HT-29 (cell line): ENCODE measurements at places on chromosomes 5 and 9.
A peak's percentile ranks its signal among the peaks of the same experiment; 100 is the strongest.

DNA sequence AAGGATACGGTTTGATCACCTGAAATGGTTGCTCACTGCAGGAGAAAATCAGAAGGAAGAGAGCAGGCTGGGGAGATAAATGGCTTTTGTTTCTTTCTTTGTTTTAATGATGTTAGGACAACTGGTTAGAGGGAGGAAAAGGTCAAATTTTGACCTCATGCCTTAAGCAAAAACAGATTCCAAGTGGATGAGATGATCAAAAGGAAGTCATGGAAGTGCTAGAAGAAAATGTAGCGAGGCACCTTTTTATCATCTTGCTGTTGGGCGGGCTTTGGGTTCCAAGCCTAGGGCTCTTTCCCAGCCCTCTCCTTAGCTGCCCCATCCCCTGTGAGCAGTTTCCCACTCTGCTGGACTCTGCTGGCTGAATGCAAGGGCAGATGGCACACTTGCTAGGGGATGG is 127.9 kb downstream of the ADAMTS2 start:
- DNase-seq: no peak

- no peak for DNase-seq
Observed at GRCh38 chr9:81621785-81622259, 67.5 kb downstream of the TLE1 start.

GRCh38 chr5:4130819-4131218 is 535.2 kb downstream of the IRX1 start:
- no peak for DNase-seq

DNA sequence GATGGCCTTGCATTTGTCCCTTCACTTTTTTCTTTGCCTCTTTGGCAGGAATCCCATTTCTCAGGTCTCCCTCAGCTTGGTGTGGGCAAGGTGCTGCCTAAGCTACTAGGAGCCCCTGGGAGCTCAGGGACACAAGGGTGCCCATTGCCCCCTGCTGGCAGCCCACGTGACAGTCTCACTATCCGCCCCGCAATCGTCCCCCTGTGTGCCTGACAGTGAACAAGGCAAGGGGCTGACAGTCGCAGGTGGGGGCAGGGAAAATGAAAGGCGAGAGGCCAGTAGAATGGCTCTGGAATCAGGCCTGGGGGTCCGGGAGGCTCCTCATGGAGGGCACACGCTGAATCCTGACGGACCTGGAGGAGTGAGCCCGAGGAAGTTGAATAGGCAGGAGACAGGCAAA is 2.0 kb upstream of the PCDH12 start:
- DNase-seq: no peak

GRCh38 chr5:44536650-44537260 is 147.5 kb upstream of the FGF10 start:
- DNase-seq: peak; percentile 81

GRCh38 chr9:104743376-104743985 is 4.0 kb upstream of the NIPSNAP3A start:
- DNase-seq: peak; percentile 75

GRCh38 chr5:95283761-95284571 is 928 bp downstream of the MCTP1 start:
- DNase-seq: no peak

- DNase-seq: peak; percentile 70
Observed at GRCh38 chr5:112239996-112240395, 179.1 kb downstream of the EPB41L4A start.

DNA sequence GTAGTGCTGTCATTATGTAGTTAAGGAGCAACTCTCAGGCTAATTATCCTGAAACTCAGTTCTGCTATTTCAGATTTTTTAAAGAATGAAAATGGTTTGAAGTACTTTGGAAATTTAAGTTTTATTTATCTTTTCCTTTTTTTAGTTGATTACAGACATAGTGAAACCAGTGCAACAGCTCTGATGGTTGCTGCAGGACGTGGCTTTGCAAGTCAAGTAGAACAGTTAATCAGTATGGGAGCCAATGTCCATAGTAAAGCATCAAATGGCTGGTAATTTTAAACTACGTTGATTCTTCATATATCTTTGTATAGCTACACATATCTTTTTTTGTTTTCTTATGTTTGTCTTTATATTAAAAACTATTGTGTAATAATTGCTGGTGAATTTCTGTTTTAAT is 34.9 kb downstream of the YTHDC2 start:
- no peak for DNase-seq

- DNase-seq: no peak
Observed at GRCh38 chr9:107866711-107867311, 377.2 kb upstream of the KLF4 start.

DNA sequence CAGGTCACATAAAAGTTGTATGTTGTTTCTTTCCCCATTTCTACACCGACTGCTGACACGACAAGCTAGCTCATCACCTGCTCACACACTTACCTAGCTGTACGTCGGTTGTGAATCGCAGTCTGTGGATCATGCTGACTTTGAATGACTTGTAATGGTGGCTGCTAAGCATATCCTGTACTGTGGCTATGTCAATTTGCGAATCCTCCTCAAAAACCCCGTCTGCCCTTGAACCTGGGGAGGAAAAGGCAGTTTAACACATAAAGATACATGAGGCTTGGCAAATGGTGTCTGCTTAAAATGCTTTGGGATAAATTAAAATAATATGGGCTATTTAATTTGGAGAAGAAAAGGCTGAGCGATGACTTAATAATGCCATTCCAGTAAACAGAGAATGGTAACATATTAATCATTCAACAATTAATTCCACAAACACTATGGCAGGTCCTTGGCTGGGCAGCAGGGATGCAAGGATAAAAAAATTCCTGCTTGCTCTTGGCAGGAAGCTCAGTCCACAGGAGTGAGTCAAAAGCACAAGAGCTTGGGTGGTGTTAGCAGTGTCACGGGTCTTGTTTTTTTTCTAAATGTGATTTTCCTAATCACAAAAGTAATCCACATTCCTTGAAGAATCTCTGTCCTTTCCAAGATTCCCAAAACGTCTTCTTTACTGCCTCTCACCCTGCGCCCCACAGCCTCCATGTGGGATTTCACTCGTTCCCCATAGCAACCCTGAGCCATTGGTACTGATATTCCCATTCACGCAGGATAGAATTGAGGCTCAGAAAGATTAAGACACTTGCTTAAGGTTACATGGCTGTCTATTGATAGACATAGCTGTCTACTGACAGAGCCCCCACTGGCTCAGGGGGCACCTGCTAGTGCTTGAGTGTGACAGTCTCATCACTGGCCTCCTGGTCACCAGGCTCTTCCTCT is 222.4 kb downstream of the MAPKAP1 start:
- no peak for DNase-seq

DNA sequence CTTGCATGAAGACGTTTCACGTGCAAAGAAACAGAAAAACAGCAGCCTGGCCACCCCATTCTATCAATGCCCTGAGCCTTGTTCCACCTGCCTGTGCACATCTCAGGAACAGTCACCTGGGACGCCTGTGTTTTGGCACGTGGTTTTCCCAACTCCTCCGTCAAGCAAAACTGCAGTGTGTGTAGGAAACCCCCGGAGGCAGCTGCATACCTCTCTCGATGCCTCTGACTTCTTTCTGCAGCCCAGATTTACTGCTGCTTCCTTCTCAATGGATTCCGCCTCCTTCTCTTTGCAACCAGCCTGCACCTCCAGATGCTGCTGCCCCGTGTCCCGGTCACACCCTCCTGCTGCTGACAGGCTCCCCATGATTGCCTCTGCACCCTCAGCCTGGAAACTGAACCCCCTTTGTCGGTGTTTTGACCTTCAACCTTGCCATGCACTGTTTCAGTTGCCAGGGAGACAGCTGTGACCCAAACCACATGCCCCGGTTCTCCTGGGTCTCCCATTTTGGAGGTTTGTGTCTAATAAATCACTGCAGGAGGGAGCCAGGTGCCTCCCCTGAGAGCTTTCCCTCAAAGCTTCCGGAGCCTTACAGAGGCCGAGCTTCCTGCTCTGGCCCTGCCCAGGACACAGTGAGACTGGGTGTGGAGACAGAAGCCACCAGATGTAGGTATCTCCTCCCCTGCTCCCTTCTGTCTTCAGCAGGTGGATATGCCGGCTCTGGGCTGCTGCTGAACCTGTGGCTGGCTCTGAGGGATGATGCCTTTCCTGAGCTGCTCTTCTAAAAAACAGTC is 395.5 kb upstream of the IRX1 start:
- DNase-seq: no peak

DNA sequence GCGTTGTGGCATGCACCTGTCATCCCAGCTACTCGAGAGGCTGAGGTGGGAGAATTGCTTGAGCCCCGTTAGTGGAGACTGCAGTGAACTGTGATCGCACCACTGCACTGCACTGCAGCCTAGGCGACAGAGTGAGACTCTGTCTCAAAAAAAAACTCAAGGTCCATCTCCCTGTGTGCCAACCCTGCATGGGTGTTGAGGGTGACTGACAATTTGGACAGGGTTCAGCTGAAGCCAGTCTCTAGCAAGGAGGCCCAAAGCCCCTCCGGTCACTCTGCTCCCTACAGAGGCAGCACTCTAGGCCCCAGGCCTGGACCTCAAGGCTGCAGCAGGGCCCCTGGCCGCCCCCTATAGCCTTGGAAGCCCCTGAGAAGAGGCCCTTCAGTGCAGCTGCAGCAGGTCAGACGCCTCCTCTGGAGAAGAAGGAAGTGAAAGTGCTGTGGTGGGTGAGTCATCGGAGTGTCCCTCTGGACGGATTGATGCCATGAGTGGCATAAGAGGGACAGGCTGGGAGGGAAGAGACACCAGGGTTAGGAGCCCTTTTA is 39.2 kb upstream of the NEK6 start:
- peak; percentile 69 for DNase-seq

GRCh38 chr5:125202871-125203438 is 456.5 kb upstream of the ZNF608 start:
- no peak for DNase-seq

DNA sequence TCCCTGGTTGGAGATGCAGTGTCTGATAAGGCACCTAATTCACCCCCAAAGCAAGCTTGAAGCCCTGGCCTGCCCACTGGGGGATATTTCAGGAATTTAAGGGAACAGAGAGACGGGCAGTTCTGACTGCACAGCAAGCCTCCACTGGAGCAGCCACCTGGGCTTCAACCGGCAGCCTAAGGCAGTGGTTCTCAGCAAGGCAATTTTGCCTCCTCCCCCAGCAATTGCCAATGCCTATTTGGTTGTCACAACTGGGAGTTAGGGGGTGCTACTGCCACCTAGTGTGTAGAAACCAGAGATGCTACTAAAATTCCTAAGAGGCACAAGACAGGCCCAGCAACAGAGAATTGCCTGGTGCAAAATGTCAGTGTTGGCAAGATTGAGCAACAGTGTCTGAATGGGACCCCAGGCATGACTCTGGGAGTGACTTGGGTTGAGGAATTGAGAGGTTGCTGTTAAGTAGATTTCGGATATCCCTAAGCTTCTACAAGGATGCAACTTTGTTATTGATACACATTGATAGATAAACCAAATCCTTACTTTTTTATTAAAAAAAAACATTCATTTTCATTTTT is 58.7 kb upstream of the CTSL start:
- peak; percentile 56 for DNase-seq

- DNase-seq: no peak
Observed at GRCh38 chr5:166602271-166602670, 1689.2 kb upstream of the WWC1 start.

GRCh38 chr5:109987970-109988369 is 298.2 kb downstream of the MAN2A1 start:
- peak; percentile 5 for DNase-seq

GRCh38 chr5:169964246-169964645 is 16.0 kb downstream of the INSYN2B start:
- DNase-seq: no peak

DNA sequence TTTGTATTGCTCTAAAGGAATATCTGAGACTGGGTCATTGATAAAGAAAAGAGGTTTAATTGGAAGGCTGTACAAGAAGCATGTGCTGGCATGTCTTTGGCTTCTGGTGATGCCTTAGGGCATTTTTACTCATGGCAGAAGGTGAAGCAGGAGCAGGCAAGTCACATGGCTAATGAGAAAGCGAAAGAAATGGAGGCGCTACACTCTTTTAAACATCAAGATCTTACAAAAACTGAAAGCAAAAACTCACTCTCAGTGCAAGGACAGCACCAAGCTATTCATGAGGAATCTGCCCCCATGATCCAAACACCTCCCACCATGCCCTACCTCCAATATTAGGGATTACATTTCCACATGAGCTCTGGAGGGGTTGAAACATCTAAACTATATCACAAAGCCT is 1458.8 kb upstream of the ACO1 start:
- no peak for DNase-seq

DNA sequence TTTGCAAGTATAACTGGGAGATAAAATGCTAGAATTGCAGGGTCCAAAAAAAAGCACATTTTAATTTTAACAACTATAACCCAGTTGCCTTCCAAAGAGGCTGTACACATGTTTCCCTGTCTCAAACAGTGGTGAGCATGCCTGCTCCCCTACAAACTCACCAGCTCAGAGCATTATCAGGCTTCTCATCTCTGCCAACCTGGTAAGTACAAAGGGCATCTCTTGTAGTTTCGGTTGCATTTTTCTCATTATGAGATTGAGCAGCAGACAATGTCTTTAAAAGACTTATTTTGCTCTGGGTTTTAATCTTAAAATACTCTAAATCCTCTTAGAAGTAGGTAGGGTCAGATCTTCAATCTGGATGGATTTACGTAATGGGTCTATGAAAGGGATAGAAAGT is 107.1 kb upstream of the MSX2 start:
- peak; percentile 61 for DNase-seq

GRCh38 chr5:54590824-54591223 is 73.3 kb downstream of the SNX18 start:
- no peak for DNase-seq

DNA sequence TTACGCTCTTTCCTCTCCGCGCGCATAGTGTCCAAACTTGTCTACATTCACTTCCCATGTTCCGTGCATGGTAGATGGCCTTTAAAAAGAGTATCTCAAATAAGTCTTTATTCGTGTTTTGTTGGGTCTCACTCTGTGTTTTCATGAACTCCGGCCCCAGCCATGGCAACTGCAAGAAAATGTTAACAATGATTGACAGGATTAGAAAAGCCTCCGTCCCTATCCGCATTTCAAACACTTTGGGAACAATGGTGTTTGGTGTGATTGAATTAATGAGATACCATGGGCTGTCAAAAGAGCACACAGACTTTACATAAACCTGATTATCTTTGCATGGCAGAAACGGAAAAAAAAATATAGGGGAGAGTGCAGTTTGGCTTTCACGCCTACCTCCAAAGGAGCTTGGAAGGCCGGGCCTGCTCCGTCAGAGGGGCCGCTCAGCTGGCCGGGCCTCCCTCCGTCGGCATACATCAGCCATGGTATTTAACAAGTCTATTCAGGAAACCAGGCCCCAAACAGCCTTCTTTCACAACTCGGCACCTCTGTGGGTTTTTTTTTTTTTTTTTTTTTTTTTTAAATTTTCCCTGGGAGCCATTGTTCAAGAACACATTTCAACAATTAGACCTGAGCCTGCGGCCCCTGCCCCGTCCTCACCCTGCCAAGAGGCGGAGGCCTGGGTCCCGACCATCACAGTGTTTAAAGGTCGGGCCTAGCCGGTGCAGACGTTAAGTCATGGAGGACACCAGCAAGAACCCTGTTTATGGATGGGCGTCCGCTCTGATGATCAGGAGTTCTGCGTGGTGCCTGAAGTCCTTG is 323.8 kb upstream of the IRX4 start:
- DNase-seq: no peak

GRCh38 chr5:127757576-127757975 is 54.4 kb downstream of the CCDC192 start:
- DNase-seq: peak; percentile 84
